ENCODE measurements at places on chromosomes 1 and 21.

DNA sequence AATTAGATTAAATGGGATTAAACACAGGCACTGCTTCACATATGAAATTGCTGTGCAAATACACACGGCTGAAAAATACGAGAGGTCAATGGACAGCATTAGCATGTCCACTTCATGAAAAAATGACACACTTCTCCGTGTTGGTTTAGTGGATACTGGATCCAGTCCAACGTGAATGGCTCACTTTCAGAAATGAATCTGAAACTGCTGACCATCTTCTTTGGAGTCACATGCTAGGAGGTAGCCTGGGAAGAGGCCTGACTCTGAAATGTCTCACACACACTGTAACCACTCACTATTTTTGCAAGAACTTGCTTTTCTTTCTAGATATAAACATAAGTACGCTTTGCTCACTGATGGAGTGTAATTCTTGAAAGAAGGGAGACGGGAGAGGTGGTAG is 127.3 kb downstream of the HLCS start:
- no peak for DNase-seq

GRCh38 chr1:214364386-214364785 is 83.4 kb downstream of the SMYD2 start:
- no peak for DNase-seq

DNA sequence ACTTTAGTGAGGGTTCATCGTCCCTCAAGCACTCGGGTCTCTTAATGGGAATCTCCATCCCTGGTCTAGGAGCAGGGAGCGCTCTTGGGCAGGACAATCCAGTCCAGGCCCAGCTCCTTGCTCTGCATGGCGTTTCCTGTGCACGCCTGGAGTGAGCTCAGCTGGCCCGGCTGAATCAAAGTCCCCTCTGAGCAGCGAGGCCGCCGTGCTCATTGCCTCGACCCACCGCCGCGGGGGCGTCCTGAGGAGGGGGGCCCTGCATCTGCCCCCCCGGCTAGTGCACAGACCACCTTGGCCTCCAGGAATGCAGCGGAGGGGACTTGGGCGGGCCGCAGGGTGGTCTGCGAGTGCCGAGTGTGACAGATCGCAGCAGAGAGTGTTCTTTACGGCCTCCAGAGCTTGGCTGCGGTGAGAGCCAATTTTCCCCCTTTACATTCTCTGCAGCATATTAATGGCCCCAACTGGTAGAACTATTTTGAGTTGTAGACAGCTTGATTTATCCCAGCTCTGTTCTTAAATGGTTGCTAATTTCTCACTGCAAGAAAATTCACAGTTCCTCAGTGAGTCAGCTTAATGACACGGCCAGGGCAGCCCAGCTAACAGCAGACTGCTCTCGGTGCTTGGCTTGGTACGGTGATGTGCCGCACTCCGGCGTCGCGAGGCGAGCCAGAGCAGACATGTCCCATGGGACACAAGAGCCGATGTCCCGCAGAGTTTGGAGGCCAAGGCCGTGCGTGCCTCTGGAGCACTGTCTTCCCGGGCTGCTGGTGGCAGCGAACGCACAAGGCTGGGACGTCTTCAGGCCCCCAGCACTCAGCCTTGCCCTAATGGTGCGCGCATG is 39.8 kb downstream of the SNAP47 start:
- DNase-seq: no peak

- DNase-seq: no peak
Measured at GRCh38 chr1:14881775-14882672, 271.5 kb upstream of the TMEM51 start.

GRCh38 chr1:55355549-55355948 is 140.4 kb upstream of the USP24 start:
- no peak for DNase-seq

DNA sequence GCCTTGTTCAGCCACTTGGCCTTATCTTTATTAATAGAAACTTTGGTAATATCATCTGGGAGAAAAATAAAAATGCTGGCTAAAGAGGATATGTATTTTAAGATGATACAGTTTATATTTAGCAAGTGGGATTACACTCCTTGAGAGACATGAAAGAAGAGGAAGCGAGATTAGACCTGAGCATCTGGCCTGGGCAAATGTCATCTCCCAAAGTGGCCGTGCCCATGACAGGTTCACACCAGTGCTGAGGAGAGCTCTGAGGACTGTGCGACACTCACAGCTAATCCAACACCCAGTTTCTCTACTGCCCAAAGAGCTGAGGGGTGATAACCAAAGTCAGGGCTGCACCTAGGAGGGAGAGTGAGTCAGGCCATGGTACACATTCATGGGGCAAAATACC is 121.7 kb upstream of the DUSP10 start:
- DNase-seq: no peak

GRCh38 chr1:29641921-29642320 is 405.6 kb downstream of the PTPRU start:
- no peak for DNase-seq

GRCh38 chr1:248625166-248625565 is 9.7 kb downstream of the OR2T11 start:
- DNase-seq: no peak

DNA sequence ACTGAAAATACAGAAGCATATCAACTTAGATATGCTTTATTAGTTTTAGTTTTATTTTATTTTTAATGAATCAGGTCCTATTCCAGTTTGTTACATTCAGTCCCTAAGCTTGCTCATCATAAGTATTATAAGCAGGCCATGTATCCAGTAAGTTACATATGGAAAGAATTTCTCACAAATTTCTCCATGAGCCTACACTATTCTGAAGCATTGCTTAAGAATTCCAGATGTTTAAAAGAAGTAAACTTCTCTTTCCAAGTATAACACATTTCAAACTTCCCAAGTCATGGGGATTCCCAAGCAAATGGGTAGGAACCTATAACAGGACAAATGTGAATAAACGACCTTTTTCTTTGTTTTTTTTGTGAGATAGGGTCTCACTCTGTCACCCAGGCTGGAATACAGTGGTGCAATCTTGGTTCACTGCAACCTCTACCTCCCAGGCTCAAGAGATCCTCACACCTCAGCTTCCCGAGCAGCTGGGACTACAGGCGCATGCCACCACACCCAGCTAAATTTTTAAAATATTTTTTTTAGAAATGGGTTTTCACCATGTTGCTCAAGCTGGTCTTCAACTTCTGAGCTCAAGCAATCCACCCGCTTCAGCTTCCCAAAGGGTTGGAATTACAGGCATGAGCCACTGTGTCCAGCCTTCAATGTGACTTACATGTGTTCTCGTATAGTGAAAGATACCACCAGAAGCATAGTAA is 39.0 kb downstream of the ST7L start:
- DNase-seq: no peak

GRCh38 chr1:94596260-94596659 is 54.7 kb upstream of the F3 start:
- no peak for DNase-seq

GRCh38 chr1:87061742-87062156 is 147.3 kb downstream of the HS2ST1 start:
- DNase-seq: no peak

DNA sequence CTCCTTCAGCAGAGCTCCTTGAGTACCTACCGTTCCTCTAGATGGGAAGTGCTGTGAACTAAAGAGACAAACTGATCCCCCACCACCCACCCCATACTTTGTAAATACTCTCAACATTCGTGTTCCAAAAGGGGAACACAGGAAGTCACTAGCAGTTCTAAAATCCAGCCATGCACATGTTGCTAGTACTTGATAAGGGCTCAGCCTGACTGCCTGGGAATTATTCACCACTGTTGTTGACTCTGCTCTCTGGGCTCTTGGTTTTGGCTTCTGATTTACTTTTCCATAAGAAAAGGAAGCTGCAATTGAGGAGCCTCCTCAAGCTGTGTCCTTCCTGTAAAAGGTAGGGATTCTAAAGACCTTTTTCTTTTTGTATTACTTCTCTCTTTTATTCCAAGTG is 67.5 kb downstream of the IVNS1ABP start:
- DNase-seq: no peak

- DNase-seq: no peak
Measured at GRCh38 chr1:169024800-169025271, 81.7 kb upstream of the ATP1B1 start.

DNA sequence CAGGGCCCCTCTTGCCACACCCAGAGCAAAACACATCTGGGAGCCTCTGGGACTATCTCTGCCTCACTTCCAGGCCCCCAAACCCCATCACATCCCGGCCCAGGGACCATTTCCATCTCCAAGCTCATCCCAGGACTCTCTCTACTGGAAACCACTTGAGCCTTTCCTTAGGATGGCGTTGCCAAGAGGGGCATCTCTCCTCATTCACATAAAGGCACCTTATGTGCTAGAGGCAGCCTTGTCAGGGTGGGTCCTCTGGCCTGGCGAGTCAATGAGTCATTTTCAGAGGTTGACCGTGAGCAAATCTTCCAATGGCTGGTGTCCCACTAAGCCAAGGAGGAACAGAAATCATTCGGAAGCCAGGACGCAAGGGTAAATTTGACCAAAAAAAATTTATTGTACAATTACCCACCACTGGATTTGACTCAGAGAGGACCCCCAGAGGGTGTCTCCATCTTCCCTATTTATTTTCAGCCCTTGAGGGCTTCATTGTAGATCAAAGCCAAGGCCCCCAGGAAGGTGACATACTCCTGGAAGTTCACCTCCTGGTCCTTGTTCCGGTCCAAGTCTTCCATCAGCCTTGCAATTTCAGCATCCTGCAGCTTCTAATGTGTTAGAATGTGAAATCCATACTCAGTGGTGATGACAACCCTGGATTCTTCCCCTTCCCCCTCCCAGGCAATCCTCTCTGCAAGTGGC is 1.4 kb downstream of the S100A6 start:
- no peak for DNase-seq

DNA sequence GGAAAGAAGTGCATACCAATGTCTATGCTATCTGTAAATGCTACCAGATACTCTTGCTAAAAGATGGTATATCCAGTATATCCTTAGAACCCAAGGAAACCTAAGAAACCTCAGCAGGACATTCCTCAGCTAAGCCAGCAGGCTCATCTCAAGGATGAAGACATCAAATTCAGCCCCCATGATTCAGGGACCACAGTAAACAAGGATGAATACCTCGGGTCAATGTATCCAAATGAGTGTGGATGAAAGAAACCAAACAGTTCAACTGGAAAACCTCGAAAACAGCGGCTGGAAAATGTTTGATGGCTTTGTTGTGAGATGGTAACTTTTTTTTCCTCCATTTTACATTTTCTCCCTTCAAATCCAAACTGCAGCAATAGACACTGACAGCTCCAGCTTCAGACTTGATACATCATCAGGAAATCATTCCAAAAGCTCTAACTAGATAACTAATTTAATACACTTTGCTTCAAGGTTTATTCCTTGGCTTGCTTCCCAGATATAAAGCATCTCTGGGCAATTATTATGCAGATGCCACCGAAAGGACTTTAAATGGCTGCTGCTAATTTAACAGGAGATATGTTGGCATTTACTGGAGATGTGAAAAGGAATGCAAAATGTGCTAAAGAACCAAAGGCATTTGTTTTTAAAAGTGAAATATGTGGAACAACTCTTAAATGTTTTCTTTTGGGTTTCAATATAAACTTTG is 73.6 kb downstream of the SMYD2 start:
- no peak for DNase-seq

GRCh38 chr1:93219443-93219842 is 38.9 kb downstream of the CCDC18 start:
- no peak for DNase-seq

DNA sequence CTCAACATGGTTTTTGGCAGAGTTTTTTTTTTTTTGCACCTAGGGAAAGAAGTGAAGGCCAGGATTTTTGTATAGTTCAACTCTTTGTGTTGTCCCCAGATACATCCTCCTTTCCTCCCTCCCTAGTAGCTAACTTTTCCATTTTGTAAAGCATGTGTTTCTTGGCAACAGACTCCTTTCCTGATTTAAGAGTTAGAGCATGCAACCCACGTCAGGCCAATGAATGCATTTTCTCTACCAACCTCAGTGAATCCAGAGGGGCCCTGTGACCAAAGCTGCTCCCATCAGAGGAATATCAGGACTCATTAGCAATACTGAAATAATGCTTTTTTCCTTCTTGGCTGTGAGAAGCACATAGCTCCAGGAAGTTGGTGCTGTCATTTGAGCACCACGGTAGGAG is 287.2 kb downstream of the LMO4 start:
- DNase-seq: no peak

DNA sequence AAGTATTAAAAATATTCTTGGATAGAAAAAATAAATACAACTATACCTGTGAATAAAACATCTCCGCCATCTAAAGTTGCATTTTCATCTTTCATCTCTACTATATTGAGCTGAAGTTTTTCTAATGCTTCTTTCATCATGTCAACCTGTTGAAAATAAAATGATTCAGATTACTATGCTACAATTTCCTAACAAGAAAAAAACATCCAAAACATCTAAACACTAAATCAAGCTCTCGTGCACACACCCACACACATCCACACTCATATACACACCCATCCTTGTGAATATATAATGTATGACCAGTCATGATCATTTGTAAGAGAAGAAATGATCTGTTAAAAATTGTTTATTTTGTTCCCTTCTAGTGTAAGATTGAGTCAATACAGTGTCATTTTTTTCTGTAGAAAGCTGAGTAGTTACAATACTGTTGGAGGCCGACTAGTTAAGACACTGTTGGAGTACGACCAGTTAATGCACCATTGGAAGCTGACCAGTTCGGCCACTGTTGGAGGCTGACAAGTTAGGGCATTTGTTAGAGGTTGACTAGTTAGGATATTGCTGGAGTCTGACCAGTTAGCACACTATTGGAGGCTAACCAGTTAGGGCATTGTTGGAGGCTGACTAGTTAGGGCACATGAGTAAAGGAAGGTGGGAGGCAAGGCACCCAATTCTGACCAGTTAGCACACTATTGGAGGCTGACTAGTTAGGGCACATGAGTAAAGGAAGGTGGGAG is 82.4 kb upstream of the BCL10 start:
- no peak for DNase-seq

GRCh38 chr1:232020352-232020751 is 393.8 kb downstream of the DISC1 start:
- DNase-seq: no peak

DNA sequence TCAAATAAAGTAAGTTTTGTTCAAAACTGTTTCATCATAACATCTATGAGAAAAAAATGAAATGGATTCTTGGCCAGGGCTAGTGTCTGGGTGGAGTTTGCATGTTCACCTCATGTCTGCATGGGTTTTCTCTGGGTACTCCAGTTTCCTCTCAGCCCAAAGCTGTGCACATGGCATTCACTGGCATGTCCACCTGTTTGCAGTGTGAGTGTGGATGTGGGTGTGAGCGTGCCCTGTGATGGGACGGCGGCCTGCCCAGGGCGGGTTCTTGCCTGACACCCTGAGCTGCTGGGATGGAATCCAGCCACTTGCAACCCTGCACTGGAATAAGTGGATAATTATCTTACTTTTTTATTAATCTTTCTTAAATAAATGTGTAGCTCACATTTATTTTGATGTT is 185.5 kb downstream of the RYR2 start:
- DNase-seq: no peak

- DNase-seq: no peak
Measured at GRCh38 chr1:188958461-188959115, 1519.1 kb downstream of the BRINP3 start.

DNA sequence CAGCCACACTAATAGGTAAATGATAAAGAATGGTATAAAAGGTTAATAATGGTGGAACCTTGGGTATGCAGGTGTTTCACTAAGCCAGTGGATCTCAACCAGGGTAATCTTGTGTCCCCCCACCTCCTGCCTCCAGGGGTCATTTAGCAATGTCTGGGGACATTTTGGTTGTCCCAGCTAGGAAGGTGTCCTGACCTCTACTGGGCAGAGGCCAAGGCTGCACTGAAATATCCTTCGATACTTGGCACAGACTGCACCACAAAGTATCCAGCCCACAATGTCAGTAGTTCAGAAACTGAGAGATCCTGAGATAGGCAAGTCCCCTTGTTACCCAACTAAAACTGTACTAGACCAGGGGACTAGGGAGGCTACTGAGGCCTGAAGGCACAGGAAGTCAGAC is 113.6 kb upstream of the TIAM1 start:
- no peak for DNase-seq

GRCh38 chr1:233269656-233270055 is 25.9 kb downstream of the PCNX2 start:
- DNase-seq: no peak

All from SHP77 (cell line).